ENCODE measurements at places on chromosomes 16 and 17. TPM values are rescaled to one million over a fixed set of nuclear protein-coding genes. Genes with fewer than 3 reads are reported as not detected.

- DNase-seq: no peak
- peaks cover 56% of the 10 kb centered on the region for H3K4me1 ChIP-seq
- H3K27me3 ChIP-seq: no peaks in the 10 kb centered on the region
- H3K36me3 ChIP-seq: no peaks in the 10 kb centered on the region
- H3K27ac ChIP-seq: peak overlapping the region; percentile 47
- H3K4me3 ChIP-seq: no peak overlapping the region
Observed at GRCh38 chr16:75256059-75256571, 4.7 kb upstream of the BCAR1 start.

FAM83G gene
- 35.9 TPM for total RNA-seq

DNA sequence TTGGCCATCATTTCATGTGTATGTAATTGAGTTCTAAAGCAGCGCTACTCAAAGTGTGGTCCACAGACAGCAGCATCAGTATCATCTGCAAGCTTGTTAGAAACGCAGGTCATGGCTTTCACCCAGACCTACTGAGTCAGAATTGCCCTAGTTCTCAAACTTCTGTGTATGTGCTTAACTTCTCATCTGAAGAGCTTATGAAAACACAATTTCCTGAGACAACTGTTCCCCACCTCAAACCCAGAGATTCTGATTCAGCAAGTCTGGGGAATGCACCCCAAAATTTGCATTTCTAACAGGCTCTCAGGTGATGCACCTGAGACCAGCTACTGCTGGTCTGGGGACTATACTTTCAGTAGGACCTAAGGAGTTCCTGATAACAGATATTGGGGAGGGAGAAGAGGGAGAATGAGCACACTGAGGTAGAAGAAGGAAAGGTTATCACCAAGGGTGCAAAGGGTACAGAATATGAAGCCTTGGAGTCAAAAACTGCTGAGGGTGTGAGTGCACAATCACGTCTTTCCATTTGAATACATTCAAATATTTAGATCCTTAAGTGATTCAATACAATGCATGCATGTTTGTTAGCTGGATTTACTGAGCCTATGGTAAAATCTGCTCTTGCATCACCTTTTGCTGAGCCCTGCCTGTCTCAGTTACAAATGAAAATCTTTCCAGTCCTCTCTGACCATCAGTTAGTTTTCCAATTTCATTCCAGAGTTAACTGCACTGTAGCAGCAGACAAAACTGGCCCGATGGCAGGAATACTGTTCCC is 29.2 kb upstream of the SKAP1 start:
- DNase-seq: no peak
- no peaks in the 10 kb centered on the region for H3K36me3 ChIP-seq
- no peak overlapping the region for H3K27ac ChIP-seq
- peaks cover 12% of the 10 kb centered on the region for H3K27me3 ChIP-seq

DNA sequence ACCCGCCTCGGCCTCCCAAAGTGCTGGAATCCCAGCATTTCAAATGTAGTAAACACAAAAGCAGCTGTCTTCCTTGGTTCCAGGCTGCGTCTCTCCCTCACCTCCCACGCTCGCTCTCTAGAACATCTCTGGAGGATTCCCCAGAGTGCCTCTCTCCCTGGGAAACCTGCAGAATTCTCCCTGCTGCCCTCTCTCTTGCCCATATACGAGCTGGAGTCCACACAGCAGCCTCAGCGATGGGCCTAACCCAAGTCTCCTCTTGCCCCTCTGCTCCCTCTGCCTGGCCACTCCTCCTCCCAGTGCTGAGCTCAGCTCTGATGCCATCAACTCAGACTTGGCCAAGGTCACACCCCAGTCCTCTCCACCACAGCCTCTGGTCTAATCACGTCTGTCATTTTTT is 10.6 kb downstream of the GPRC5B start:
- no peak overlapping the region for H3K4me3 ChIP-seq
- no peaks in the 10 kb centered on the region for H3K27me3 ChIP-seq
- DNase-seq: no peak
- H3K27ac ChIP-seq: no peak overlapping the region
- H3K4me1 ChIP-seq: no peaks in the 10 kb centered on the region

- peaks cover 12% of the 10 kb centered on the region for H3K36me3 ChIP-seq
- DNase-seq: no peak
- peaks cover 10% of the 10 kb centered on the region for H3K4me1 ChIP-seq
Observed at GRCh38 chr16:48271728-48272127, 24.4 kb upstream of the ABCC11 start.

GRCh38 chr17:71363661-71364060 is 757.2 kb upstream of the SOX9 start:
- no peaks in the 10 kb centered on the region for H3K36me3 ChIP-seq
- H3K4me1 ChIP-seq: no peaks in the 10 kb centered on the region
- DNase-seq: no peak
- no peak overlapping the region for H3K4me3 ChIP-seq
- no peak overlapping the region for H3K27ac ChIP-seq

KRTAP9-2 gene
- total RNA-seq: not detected

SLFN5 gene
- 7.0 TPM for total RNA-seq

MYADML2 gene
- not detected for total RNA-seq

GRCh38 chr17:44584443-44584842 is 27.2 kb downstream of the FZD2 start:
- H3K4me3 ChIP-seq: no peak overlapping the region
- no peaks in the 10 kb centered on the region for H3K36me3 ChIP-seq
- DNase-seq: no peak

- no peak for DNase-seq
- no peaks in the 10 kb centered on the region for H3K27me3 ChIP-seq
- H3K4me3 ChIP-seq: no peak overlapping the region
- H3K4me1 ChIP-seq: no peaks in the 10 kb centered on the region
- H3K36me3 ChIP-seq: no peaks in the 10 kb centered on the region
- peak overlapping the region; percentile 39 for H3K27ac ChIP-seq
Observed at GRCh38 chr16:11004351-11004750, 60.0 kb downstream of the CLEC16A start.

- no peaks in the 10 kb centered on the region for H3K27me3 ChIP-seq
- H3K4me3 ChIP-seq: no peak overlapping the region
- H3K4me1 ChIP-seq: no peaks in the 10 kb centered on the region
Observed at GRCh38 chr16:27595475-27595874, 45.5 kb downstream of the KATNIP start.

DNA sequence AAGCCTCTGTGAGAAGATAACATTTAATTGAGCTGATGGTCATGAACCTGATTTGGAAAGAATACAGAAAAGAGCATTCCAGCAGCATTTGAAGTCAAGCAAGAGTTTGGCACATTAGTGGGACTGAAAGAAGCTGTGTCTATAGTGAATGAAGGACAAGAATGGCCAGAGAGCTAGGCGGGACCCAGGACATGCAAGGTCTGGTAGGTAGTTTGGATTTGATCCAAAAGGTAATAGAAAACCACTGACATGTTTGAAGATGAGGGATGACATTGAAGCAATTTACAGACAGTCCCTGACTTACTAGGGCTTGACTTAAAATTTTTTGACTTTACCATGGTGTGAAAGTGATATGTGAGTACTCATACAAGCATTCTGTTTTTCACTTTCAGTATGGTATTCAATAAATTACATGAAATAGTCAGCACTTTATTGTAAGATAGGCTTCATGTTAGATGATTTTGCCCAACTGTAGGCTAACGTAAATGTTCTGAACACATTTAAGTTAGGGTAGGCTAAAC is 7.6 kb downstream of the CYB5B start:
- no peaks in the 10 kb centered on the region for H3K27me3 ChIP-seq
- DNase-seq: no peak
- H3K4me3 ChIP-seq: no peak overlapping the region
- H3K27ac ChIP-seq: no peak overlapping the region
- peaks cover 8% of the 10 kb centered on the region for H3K4me1 ChIP-seq
- peaks cover 45% of the 10 kb centered on the region for H3K36me3 ChIP-seq

DNA sequence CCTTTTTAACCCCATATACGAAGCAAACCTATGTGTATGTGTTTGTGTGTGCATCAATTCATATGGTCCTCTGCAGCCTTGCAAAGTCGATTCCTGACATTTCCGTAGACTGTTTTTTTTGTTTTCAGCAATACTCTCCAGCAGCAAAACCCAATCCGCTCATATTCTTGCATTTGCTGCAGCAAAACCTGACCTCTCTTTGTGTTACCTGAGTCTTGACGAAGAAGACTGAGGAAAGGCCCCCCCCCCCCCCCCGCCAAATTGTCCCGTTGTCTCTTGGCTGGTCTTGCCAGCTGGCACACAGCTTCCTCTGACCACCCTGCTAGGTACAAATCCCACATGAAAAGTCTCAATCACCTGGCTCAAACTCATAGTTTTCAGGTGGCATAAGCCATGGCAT is 494.7 kb downstream of the WWOX start:
- no peak overlapping the region for H3K4me3 ChIP-seq
- H3K27me3 ChIP-seq: no peaks in the 10 kb centered on the region
- no peaks in the 10 kb centered on the region for H3K36me3 ChIP-seq
- DNase-seq: no peak
- H3K27ac ChIP-seq: no peak overlapping the region
- no peaks in the 10 kb centered on the region for H3K4me1 ChIP-seq

CNGB1 gene
- 1.9 TPM for total RNA-seq

CCL16 gene
- not detected for total RNA-seq

CMTM2 gene
- total RNA-seq: not detected

DNA sequence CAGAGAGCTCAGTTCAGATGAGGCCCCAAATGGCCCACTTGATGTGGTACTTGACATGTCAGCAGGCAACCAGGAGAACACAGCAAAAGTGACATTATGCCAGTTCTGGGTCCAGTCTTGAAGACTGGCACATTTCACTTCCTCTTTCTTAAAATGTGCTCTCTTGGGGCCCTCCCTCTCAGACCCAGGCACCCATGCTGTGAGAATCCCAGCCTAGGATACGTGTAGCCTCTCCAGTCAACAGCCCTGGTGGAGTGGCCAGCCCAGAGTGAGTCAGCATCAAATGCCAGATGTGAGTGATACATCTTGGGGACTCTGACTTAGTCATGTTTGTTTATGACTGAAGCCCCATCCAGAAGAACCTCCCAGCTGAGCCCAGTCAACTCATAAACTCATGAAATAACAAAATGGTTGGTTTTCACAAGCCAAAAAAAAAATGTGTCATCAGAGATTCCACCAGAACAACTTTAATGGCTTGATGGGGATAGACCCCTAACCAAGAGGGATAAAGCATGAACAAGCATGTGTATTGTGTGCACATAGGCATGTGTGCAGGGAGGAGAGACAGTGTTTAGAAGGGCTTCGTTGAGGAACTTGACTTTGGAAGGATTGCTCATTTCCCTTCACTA is 82.5 kb upstream of the TNRC6C start:
- no peaks in the 10 kb centered on the region for H3K27me3 ChIP-seq
- no peak overlapping the region for H3K27ac ChIP-seq
- no peak for DNase-seq
- H3K36me3 ChIP-seq: no peaks in the 10 kb centered on the region

DNA sequence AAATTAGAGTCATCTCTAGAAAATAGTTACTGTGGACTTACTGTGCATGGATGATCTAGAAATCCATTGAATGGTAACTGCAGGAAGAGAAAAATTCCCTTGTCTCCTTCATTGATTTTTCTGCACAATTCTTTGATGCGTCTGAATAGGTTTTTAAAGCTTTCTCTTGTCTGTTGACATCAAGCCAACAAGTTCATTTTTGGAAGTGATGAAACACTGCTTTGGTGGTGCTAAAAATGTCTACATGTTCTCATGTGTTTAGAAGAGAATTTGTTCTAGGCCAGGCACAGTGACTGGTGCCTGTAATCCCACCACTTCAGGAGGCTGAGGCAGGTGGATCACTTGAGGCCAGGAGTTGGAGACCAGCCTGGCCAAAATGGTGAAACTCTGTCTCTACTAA is 57.1 kb upstream of the AXIN2 start:
- H3K27ac ChIP-seq: no peak overlapping the region
- no peaks in the 10 kb centered on the region for H3K4me1 ChIP-seq
- no peak overlapping the region for H3K4me3 ChIP-seq
- no peaks in the 10 kb centered on the region for H3K36me3 ChIP-seq

GRCh38 chr16:1950047-1950446 is 4.4 kb downstream of the RPL3L start:
- DNase-seq: no peak
- no peaks in the 10 kb centered on the region for H3K4me1 ChIP-seq
- H3K36me3 ChIP-seq: no peaks in the 10 kb centered on the region
- H3K27ac ChIP-seq: no peak overlapping the region

NPIPA7 gene
- total RNA-seq: 8.3 TPM

GRCh38 chr16:88292007-88292970 is 90.5 kb upstream of the ZNF469 start:
- H3K4me3 ChIP-seq: no peak overlapping the region
- H3K27me3 ChIP-seq: no peaks in the 10 kb centered on the region
- no peak for DNase-seq

KRT33A gene
- not detected for total RNA-seq

C16orf92 gene
- total RNA-seq: not detected

DNA sequence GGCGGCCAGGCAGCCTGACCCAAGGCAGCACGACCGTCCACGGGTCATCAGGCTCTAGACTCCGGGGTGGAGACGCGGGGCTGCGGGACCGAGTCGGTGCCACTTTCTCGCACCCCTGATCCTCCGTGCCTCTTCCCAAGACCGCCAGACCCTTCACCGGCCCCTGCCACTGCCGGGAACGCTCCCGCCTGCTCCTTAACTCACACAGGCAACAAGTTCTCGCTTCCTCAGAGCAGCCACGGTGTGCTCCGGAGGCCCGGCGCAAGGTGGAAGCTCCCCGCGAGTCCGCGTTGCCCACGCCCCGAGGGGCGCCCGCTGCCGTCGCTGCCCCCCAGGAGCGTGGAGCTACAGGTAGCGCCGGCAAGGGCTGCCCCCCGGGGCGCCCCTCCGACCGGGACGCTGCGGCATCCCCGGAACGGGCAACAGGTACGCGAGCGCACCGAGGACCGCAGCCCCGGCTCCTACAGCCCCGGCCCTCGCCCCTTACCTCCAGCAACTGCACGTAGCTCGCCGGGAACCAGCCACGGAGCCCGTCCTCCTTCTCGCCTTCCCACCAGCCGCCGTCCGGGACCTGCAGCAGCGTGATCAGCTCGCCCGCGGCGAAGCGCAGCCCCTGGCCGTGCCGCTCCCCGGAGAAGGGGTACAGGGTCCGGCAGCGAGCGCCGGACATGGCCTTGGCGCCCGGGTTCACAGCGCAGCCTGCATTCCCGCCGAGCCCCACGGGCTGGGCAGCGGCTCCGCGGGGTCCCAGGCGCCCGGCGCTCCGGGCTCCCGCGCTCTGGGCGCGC is 491 bp downstream of the GAS7 start:
- H3K4me3 ChIP-seq: peak overlapping the region; percentile 47
- H3K27ac ChIP-seq: peak overlapping the region; percentile 68
- peaks cover 4% of the 10 kb centered on the region for H3K4me1 ChIP-seq

PFN1 gene
- total RNA-seq: 998 TPM

DHRS13 gene
- 6.4 TPM for total RNA-seq

HEATR9 gene
- total RNA-seq: not detected

DNA sequence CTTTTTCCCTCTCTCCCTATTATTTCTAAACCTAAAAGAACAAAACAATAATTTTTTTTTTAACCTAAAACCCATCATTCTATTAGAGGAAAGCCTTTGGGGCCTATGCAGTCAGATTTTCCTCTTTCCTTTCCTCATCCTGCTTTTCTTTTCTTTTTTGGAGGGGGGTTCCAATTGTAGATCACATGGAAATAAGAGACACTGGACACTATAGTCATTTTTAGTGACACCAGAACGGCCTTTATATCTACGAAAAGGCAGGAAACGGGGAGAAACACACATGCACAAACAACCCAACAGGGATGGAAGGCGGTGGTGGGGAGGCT is 5.1 kb upstream of the ZFHX3 start:
- no peaks in the 10 kb centered on the region for H3K36me3 ChIP-seq
- H3K4me3 ChIP-seq: no peak overlapping the region
- peak overlapping the region; percentile 92 for H3K27ac ChIP-seq
- no peak for DNase-seq

- no peaks in the 10 kb centered on the region for H3K4me1 ChIP-seq
- DNase-seq: no peak
- no peak overlapping the region for H3K27ac ChIP-seq
- H3K27me3 ChIP-seq: no peaks in the 10 kb centered on the region
- no peak overlapping the region for H3K4me3 ChIP-seq
- no peaks in the 10 kb centered on the region for H3K36me3 ChIP-seq
Observed at GRCh38 chr16:5756969-5757368, 659.4 kb upstream of the EEF2KMT start.
